ENCODE measurements at places on chromosomes 11 and 22.
A peak's percentile ranks its signal among the peaks of the same experiment; 100 is the strongest.

GRCh38 chr11:62705880-62706849, 1.1 kb downstream of the BSCL2 start:
- DNase-seq, result peak; percentile 98

- DNase-seq, result no peak
Observed at GRCh38 chr22:21759646-21760376, 24.2 kb upstream of the YPEL1 start.

DNA sequence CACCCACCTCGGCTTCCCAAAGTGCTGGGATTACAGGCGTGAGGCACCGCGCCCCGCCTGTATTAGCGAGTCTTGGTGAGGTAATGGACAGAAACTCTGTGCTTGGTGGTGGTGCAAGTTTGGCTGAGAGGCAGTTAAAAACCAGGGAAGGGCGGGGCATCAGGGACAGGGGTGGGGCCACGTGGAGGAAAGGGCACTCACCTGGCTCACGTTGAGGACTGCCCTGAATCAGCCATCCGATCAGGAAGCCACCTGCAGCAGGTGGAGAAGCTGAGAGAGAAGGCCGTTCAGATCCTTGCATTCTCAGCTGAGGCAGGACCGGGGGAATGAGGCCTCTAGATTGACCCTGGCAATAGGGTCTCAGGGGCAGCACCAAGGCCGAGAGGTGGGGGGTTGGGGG, 12.1 kb upstream of the CHRM1 start:
- DNase-seq, result peak; percentile 20

DNA sequence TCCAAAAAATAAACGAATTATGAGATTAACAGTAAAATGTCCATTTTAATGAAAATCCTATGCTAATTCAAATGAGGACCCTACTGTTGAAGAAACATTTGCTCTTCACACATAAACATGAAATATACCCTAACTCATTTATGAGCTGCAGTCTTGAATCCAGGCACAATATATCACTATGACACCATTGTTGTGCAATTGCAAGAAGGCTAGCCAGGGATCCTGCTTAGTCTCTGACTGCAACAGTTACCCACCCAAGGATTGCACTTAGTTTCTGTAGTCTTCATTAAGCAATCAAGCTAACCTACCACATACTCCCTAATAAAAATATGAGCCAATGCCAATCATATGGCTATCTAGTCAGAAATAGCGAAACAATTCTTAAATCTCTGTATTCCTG, 981.0 kb upstream of the FAT3 start:
- no peak for DNase-seq

- no peak for DNase-seq
Observed at GRCh38 chr11:11899401-11899800, 57.6 kb downstream of the USP47 start.

GRCh38 chr11:119671561-119672015, 57.4 kb downstream of the NECTIN1 start:
- no peak for DNase-seq

DNA sequence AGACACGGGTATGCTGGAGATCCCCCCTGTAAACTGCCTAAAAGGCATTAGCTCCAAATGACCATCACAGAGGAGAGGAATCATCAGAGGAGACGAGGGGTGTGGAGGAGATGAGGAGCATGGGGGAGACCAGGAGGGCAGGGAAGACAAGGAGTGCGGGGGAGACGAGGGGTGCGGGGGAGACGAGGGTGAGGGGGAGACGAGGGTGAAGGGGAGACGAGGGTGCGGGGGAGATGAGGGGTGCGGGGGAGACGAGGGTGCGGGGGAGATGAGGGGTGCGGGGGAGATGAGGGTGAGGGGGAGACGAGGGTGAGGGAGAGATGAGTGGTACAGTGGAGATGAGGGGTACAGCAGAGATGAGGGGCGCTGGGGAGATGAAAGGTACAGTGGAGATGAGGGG, 17.5 kb upstream of the GAL start:
- DNase-seq, result no peak

- DNase-seq, result no peak
Observed at GRCh38 chr11:2782769-2783168, 83.0 kb upstream of the KCNQ1OT1 start.

GRCh38 chr11:115300660-115301428, 203.4 kb downstream of the CADM1 start:
- no peak for DNase-seq

GRCh38 chr11:19952911-19953310, 207.4 kb downstream of the DBX1 start:
- DNase-seq, result no peak

DNA sequence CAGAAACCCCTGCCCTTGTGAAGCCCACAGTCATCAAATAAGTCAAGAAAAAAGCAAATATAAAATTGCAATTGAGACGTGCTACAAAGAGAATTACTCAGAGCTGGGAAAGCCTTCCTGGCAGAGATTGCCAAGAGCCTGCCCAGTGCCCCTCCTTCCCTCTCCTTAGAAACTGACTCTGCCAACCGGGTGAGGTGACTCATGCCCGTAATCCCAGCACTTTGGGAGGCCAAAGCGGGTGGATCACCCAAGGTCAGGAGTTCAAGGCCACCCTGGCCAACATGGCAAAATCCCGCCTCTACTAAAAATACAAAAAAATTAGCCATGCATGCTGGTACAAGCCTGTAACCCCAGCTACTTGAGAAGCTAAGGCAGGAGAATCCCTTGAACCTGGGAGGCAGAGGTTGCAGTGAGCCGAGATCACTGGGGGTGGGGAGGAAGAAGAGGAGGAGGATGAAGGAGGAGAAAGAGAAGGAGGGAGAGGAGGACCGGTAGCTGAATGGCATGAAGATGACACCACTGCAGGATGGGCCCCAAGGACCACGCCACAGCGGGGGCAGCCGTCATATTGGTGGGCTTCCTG, 76.1 kb upstream of the RTL6 start:
- no peak for DNase-seq

GRCh38 chr22:32717337-32718240, 83.9 kb upstream of the TIMP3 start:
- DNase-seq, result no peak

DNA sequence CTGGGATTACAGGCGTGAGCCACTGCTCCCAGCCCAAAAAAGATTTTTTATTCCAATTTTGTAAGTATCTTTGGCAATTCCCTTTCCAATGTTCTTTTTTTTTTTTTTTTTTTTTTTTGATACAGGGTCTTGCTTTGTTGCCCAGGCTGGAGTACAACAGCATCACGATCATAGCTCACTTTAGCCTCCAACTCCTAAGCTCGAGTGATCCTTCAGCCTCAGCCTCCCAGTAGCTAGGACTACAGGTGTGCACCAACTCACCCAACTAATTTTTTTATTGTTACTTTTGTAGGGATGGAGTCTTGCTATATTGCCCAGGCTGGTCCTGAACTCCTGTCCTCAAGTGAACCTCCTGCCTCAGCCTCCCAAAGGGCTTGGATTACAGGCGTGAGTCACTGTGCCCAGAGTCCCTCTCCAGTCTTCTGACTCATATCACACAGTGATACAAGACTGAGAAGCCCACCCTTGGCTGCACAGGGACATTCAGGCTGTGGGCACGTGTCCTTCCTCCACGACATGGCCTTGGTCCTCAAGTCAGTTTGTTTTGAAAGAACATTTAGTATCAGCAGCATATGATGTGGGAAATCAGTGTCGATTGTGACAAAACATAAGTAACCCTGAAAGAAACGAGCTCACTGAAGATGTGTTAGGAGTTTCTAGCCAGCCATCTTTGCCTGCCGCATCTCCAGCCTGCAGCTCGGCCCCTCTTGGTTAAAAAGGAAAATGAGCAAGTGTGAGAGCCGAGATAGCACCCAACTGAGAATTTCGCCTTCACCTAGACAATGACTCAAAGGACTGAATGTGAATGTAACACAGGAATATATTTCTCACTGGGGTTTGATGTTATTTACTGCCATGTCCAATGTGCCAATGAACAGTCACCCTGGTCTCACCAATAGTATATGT, 175.5 kb downstream of the MN1 start:
- DNase-seq, result no peak

- no peak for DNase-seq
Observed at GRCh38 chr22:36405221-36405661, 17.5 kb upstream of the MYH9 start.

GRCh38 chr11:17575431-17576425, 28.7 kb downstream of the OTOG start:
- DNase-seq, result no peak

DNA sequence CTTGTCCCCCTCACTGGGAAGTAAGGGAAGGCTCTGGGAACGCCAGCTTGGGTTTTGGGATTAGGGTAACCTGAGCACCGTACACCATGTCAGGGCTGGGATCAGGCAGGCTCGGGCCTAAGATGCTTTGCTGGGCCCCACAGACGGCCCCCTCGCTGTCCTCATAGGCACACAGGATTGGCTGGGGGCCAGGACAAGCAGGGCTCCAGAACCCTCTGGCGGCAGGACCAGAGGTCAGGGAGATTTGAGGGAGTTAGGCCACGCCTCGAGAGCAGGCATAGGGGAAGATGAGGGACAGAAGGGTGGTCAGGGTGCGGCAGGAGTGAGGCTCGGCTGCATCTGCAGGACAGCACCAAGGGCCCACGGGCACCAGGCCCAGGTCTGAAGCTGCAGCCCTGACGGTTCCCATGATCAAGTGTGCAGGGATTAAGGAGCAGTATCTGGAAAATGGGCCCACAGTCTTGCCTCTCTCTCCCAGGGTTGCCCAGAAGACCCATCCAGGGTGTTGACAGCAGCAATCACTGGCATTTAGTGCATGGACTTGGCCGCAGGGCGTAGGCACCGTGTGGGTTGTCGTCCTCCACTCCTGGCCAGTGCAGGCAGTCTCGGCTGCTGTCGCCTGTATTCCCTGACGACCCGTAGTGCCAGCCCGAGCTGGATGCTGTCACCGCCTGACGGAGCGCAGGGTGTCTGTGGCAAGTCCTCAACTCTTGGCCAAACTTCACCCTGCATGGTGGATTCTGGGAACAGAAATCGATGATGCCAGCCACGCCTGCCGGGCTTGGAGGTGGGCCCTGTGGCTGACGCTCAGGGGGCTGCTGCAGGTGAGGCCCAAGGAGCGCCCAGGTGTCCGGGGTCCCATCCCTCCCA, 15.7 kb upstream of the GNB1L start:
- no peak for DNase-seq

DNA sequence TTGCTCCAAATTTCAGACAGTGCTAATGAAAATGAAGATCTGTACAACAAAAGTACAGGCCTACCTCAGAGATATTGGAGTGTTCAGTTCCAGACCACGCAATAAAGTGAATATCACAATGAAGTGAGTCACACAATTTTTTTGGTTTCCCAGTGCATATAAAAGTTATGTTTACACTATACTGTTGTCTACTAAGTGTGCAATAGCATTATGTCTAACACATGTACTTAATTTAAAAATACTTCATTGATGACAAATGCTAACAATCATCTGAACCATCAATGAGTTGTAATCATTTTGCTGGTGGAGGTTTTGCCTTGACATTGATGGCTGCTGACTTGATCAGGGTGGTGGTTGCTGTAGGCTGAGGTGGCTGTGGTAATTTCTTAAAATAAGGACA, 60.6 kb upstream of the E2F8 start:
- DNase-seq, result no peak

DNA sequence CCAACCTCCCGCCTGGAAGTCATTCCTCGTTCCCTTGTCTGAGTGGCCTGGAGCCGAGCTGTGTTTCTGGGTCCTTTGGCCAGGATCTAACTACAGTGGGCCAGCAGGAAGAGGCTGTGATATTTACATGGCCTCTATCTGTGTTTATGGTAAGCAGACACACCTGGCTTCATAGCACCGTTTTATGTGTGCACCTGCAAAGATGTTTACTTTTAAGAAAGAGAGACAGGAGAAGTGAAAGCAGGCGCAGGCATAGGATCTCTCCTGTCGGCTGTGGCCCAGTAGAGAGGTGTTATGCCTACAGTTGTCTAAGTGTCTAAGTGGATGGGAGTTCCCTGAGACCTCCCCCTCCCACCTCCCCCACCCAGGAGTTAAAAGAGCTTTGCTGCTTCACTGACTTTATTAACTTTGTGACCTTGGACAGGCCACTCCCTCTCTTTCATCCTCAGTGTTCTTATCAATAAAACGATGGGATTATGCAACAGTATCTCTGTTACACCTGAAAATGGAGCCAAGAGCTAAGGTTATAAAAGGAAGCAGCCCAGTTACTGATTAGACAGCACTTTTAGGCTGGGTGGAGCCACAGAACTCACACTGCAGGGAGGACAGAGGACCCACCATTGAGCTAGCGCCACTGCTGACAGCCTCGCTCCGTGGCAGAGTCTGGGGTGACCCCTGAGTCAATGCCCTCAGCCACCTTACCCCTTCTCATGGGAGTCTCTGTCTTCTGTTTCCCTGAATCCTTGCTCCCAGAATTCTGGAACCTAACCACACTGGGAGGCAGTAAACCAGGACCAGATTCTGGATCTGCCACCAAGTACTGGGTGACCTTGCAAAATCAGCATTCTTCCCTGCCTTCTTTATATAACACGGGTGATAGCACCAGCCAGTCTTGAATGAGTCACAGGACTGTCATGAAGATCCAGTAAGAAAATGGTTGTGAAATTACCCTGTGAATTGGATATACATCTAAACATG, 22.0 kb downstream of the ST14 start:
- peak; percentile 90 for DNase-seq

GRCh38 chr22:50439871-50440331, 34.9 kb downstream of the SBF1 start:
- DNase-seq, result no peak

GRCh38 chr22:28247136-28247535, 328.1 kb upstream of the PITPNB start:
- no peak for DNase-seq

DNA sequence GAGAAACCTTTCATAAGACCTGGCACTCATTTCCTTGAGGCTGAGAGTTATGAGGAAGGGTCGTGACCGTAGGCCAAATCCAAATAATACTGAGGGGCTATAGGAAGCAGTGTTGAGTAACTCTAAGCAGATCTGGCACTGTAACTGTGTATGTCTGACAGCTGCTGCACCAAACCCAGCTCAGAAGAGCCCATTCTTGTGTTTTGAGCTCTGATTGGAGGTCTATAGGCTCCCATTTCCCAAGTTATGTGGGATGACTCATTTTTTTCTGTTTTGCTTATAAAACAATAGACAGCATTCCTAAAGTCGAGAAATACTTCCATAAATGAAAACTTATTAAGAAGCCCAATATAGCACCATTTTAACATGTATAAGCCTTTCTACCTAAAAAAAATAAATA, 645.8 kb downstream of the DLG2 start:
- DNase-seq, result no peak

DNA sequence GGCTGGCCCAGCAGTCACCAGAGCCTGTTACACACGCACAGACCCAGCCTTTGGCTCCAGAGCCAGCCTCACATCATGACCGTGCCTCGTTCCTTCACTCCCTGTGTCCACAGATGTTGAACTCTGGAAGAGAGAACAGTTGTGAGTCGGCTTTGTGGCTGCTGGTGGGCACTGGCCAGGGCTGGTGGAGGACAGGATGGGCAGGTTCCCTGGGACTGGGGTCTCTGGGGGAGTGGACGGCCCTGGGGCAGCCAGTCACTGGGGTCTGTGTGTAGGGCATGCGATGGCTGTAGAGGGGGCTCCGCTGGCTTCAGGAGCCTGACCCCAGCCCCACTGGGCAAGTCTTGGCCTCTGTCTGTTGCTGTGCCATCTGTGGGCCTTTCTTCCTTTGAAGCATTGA, 1070.1 kb downstream of the BRD1 start:
- no peak for DNase-seq
